Brain (organoid and tissue), 16 donors: ENCODE measurements at places on chromosomes 5 and 9. TPM values are rescaled to one million over a fixed set of nuclear protein-coding genes. Genes with fewer than 3 reads are reported as not detected.

DNA sequence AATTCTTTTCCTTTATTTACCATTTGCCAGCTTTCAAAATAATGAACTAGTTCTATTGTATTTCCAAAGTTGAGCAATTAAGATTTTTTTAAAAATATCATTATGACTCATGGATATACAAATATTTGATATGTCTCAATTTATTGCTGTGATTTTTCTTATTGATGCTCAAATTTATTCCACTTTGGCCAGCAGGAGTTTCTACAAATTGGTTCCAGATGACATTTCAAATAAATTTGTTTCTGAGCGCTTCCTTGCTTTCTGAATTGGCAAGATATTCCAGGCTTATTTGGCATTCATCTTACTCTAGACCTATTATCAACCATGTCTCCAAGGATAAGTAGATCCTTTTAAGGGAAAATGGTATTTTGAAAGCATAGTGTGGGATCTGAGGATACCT lies 58.5 kb upstream of the TJP2 start:
- no peak for DNase-seq

DNA sequence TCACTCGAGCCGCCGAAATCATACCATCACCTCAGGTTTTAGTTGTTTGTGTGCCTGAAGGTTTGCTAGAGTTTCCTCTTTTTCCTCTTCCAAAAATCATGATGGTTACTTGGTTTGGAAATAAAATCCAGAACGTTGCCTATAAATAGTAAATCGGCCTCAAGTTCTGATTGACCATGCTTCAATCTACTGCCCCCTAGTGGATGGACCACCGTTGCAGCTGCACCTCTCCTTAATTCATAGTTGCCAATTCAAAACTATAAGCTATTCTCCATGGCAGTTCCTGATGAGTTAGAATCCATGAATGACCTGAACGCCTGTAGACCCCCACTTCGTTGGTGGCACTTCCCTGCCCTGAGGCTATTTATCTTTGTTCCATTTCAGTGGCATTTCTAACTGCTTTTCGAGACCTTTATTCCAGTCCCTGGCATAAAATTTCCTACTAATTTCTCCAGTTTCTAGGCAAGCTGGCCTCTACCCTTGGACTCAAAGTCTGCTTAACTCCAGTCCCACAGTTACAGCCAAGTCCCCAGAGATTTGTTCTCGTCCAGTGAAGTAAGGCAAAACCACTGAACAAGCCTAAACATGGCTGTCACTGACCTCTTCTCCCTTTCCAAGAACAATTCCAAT lies 422.6 kb downstream of the EFNA5 start:
- DNase-seq, result no peak

DNA sequence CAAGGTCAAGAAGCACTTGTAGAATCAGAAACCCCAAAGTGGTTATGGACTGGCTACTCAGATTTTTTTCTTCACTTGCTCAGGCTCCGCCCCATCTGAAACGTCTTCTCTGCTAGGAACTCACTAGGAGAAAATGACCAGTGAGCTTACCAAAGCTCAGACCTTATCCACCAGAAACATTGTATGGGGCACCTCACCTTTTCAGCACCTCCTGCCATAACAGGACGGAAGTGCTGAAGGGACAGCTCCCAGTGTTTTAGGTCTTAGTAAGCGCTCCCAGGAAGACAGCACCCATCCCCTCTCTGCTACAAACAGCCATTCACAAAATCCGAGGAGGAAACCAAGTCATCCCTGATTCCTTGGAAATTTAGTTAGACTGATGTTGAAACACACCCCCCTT lies 1.2 kb upstream of the GABRA1 start:
- peak; percentile 37 for DNase-seq

- DNase-seq, result no peak
These were observed 370.6 kb upstream of the PIK3R1 start for GRCh38 chr5:67844924-67845323.

Gene INSL4
- polyA plus RNA-seq, result not detected

Gene TMEM252
- polyA plus RNA-seq, result not detected

Gene DMRT2
- polyA plus RNA-seq, result 4.2 TPM

- DNase-seq, result no peak
These were observed 1143.8 kb downstream of the MAT2B start for GRCh38 chr5:164649266-164649665.

GRCh38 chr9:76321195-76321828 lies 72.9 kb downstream of the RFK start:
- DNase-seq, result no peak

DNA sequence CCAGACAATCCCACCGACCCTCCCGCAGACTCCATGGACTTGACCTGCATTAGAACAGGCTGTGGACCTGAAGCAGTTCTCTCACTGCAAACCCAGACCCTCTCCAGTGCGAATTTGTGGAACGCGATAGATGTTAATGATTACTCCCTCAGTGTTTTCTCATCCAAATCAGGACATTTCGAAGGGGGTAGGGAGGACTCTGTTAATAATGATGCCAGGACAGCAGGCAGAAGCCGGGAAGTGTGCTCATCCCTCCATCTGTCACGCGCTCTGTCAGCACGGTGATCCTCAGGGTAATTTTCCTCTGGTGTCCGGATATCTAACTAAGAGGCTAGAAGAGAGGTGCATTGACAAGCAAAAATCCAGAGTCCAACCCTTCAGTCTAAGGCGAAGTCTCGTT lies 18.8 kb downstream of the RAPGEF1 start:
- no peak for DNase-seq

- no peak for DNase-seq
These were observed 95.3 kb downstream of the FBXW11 start for GRCh38 chr5:171911152-171911551.

Gene SLC45A2
- 0.15 TPM for polyA plus RNA-seq

DNA sequence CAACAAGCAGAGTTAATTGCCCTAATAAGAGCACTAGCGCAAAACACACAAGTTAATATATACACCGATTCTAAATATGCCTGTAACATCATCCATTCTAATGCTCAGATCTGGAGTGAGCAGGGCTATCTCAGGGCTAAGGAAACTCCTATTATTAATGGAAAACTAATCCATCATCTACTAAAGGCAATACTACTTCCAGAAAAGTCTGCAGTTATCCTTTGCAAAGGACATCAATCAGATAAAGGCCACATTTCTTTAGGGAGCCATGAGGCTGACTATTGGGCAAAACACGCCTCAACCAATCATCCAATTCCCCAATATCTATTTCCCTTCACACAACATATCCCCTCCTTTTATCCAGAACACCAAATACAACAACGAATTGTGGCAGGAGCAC lies 1032.3 kb upstream of the NUDT12 start:
- DNase-seq, result no peak

- DNase-seq, result no peak
These were observed 26.9 kb upstream of the CCNG1 start for GRCh38 chr5:163410505-163410904.

Gene PTPRD
- 15.2 TPM for polyA plus RNA-seq

DNA sequence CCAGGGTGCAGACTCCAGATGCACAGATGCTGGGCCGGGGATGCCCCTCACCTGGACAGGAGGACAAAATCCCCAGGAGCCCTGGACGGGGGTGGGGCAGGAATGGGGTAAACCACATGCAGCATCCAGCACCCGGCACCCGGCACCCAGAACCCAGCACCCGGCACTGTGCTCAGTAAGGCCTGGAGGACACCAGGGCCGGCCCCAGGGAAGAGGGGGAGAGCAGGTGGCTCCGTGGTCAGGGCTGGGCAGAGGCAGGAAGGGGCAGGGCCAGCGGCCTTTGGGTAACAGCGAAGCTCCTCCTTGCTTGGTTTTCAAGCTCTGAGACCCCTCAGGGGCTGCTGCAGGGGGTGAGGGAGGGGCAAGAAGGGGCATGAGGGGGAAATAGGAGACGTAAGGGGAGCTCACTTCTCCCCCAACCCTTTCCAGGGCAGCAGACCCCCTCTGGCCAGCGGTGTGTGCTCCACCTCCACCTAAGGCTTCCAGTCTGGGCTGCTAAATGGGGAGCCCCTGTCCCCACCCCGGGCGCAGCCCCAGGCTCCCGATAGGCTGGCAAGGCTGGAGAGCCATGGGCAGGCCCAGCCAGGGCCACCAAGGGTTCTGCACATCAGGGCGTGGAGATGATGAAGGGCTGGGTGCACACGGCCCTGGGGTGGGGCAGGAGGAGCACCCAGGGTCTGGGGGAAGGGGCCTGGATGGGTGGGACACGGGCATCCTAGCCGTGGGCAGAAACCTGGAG lies 17.8 kb upstream of the SLC6A19 start:
- DNase-seq, result no peak
